ENCODE measurements at places on chromosomes 1 and 21. TPM values are rescaled to one million over a fixed set of nuclear protein-coding genes. Genes with fewer than 3 reads are reported as not detected.
A peak's percentile ranks its signal among the peaks of the same experiment; 100 is the strongest.

Gene TRIM67
- not detected for polyA plus RNA-seq

Gene SMIM1
- 3.0 TPM for polyA plus RNA-seq

Gene EDARADD
- polyA plus RNA-seq: not detected

Gene NT5C1A
- polyA plus RNA-seq: not detected

Gene NR1I3
- not detected for polyA plus RNA-seq

Gene PEAR1
- 0.82 TPM for polyA plus RNA-seq

GRCh38 chr21:25566645-25567044 is 40.6 kb downstream of the MRPL39 start:
- no peak for DNase-seq

GRCh38 chr21:44455524-44456213 is 359 bp downstream of the LRRC3 start:
- DNase-seq: peak; percentile 26

DNA sequence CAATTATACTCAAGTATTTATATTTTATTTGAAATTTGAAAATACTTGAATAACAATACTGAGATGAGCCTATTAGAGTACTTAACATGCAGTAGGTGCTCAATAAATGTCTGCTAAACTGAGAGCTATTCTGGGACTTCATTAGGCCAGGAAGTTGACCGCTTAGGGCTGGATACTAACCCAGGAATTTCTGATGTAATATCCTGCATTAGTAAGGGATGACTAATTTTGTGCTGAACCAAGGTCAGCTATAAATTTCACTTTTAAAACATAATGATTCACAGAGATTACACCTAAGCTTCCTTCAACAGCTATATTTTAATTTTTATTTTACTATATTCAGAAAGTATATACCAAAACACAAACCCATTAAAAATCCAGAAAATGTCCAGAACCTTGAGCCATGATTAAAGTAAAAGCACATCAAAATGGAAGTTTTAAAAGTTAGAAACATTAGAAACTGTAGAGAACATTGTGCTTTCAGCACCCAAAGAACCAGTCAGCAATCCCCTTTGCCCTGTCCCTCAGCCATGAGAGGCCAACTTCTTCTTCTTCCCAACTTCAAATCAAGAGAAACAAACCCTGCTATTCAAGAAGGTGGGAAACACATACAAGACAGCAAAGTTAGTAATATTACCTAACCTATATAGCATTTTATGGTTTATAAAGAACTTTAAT is 35.4 kb downstream of the WNT2B start:
- no peak for DNase-seq

DNA sequence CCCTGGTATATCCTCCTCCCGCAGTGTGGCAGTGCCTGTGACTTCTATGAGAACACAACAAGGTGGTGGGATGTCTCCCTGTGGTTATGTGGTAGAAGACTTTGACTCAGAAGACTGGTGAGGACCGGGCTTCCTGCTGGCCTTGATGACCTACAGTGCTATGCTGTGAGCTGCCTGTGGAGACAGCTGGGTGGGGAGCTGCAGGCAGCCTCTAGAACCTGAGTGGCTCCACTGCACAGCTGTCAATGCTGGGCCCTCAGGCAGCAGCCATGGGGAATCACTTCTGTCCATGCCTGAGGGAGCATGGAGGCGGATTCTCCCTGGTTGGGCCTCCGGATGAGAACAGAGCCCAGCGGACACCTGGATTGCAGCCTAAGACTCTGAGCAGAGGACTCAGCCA is 14.9 kb downstream of the SLC1A7 start:
- DNase-seq: no peak
